ENCODE measurements at places on chromosomes 4 and X.

- DNase-seq, result no peak
Observed at GRCh38 chr4:140826701-140827027, 70.5 kb upstream of the TBC1D9 start.

GRCh38 chrX:13022926-13023325, 21.5 kb downstream of the FAM9C start:
- no peak for DNase-seq

DNA sequence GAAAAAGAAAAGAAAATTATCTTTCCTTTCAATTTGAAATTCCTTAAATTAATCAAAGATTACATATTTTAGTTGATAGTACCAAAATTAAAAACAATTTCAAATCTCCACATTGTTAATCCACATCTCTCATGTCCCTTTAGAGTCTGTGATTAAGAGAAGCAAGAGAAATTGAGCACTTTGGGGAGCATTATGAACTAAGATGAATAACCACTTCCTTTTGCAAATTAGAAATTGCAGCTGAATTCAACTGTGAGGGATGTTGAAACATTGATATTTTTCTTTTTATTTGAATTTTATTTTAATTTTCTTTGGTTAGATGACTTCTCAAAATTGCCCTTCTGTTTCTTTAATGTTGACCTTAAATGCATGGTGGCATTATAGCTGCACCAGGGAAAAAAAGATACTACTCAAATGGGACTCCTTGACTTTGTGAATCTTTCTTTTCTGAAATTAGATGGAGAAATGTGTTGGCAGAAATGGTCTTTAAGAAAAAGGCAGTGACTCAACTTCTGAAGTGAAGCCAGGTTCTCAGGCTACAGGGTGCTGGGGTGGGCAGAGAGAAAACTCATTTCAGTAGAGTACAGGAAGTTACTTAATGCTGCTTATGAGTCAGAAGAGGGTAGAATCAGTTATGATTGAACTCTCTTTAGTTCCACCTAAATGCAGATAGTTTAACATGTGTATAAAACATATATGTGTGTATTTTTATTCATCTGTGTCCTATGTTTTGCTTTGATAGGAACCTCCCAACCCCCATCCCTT, 92.0 kb upstream of the TNIP3 start:
- no peak for DNase-seq

DNA sequence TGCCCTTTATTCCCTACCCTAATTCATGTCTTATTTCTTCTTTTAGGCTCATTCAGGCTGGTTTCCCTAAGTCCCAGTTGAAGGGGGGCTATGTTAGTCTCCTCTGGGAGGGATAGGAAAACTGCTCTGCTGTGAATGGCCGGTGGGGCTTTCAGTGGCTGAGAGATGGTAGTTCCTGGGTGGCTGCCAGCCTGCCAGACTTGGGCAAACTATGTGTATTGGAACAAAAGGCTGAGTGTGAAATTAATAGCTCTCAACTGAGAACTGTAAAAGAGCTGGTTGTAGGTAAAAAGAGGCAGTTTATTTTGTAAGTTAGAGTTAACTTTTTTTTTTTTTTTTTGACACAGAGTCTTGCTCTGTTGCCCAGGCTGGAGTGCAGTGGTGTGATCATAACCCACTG, 28.8 kb downstream of the ARHGAP10 start:
- DNase-seq, result no peak

- DNase-seq, result no peak
Observed at GRCh38 chr4:186342582-186342981, 76.6 kb downstream of the F11 start.

DNA sequence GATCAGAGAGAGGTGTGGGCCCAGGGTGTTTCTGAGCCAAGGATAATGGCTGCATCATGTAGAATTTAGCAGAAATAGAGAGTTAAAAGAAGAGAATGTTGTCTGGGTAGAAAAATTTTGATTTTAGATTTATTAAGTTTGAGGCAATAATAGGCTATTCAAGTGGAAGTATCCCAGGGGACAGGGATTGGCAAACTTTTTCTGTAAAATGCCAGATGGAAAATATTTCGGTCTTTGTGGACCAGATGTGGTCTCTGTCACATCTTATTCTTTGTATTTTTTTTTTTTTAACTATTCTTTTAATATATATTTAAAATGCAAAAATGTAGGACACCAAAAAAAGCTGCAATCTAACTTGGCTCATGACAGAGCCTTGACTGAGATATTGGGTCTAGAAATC, 33.1 kb downstream of the IL15 start:
- no peak for DNase-seq

DNA sequence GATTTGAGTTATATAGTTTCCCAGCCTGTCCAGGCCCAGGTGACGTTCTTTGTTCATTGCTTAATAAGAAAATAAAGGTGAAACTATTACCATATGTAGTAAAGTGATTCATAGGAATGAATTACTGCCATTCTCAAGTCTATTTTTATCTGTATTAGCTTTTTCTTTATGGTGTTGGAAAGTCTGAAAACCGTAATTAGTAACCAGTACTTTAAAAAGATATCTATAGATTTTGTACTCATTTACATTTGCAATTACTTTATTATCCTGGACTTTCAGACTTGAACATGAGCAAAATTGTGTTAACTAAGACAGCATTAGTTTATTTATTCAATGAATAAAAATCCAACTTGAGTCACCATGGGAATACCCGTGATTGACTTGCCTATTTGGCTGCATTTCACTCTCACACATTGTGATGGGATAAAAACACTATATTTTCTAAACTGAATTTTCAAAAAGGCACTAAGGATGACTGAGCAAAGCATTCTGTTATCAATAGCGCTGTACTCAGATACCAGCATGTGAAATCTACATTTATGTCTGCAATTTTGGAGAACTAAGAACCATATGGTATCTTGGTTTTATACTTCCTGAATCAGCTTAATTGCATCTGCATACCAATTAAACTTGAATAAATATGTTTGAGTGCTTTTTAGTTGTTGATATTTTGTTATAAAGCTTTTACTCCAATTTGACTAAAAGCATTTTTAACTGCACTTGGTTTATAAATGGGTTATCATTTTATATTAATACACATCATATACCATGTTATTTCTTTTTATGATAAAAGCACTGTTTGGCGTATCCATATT, 154.6 kb downstream of the CCSER1 start:
- DNase-seq, result no peak

DNA sequence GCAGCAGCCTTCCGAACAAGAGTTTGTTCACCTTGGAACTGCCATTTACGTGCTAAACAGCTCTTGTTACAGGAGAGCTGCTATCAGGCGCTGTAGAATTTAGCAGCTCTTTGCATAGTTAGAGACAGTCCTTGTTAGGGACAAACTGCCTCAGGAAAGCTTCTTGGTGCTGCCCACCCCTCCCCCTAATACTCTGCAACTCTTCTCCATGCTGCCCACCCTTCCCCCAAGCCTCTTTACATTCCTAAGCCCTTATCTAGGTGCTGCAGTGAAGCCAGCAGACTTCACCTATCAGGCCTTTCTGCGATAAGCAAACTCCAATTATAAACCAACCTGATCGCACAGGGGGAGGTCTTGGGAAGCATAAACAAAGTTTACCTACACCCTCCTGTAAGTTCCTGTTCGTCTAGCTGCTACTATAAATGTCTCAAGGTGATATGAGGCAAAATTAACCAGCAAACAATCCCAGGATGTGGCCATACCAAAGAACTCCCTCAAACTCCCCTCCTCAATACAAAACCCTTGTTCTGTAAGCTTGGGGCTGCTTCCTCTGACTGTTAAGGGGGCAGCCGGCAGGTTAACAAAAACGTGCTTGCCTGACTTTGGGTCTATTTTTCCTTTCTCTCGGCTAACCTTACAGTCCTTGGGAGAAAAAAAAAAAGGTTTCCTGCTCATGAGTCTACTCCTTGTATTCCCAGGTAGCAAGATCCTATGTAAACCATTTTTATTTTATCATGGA, 74.0 kb upstream of the GC start:
- DNase-seq, result no peak

- DNase-seq, result no peak
Observed at GRCh38 chr4:15690020-15690809, 8.6 kb downstream of the FAM200B start.

GRCh38 chrX:42524379-42524778, 253.6 kb downstream of the PPP1R2C start:
- no peak for DNase-seq

DNA sequence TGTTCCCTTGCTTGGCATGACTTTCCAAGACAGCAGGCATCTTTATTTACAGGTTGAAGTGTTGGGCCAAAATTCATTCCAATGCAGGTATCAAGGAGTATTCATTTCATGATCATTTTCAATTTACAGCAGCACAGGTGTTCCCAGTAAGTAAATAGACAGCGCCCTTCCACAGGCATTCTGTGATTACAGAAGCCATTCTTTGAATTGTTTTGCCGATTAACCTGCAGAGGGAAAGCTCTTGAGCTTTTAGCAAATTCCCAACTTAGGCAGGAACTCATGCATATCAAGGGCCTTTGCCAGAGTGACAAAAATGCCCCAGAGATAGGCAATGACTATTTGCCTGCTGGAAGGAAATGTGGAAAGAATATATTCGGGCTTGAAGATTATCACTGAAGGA, 6.8 kb downstream of the TXK start:
- DNase-seq, result peak; percentile 5

DNA sequence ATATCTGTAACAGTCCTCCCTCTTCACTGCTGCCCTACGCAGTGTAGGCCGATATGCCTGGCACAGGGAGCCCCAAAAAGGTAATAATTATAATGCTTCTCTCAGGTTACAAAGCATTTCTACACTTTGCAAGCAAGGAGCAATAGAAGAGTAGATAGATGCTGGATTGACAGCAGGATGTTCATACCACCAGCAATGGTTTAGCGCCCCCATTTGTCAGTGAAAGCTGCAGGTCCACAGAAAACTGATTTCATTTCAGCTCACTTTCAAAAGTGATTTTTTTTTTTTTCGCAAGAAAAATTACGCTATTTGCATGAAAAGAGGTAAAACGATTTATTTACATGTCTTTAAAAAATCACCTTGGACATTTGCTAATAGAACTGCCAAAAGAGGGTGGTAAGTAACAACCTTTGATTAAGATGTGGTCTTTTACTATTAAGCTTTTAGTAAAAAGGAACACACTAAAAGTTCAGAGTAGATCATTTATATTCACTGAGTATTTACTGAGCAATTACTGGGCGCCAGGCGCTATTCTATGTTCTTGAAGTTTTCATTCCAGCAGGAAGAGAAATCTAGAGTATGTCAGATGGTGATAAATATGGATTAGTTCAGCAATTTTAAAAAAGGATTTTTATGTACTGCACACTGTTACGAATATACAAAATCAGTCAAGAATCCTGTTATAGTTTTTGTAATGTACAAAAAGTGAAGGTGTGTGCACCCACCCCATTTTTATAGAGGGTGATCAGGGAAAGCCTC, 34.4 kb downstream of the HPF1 start:
- DNase-seq, result no peak

DNA sequence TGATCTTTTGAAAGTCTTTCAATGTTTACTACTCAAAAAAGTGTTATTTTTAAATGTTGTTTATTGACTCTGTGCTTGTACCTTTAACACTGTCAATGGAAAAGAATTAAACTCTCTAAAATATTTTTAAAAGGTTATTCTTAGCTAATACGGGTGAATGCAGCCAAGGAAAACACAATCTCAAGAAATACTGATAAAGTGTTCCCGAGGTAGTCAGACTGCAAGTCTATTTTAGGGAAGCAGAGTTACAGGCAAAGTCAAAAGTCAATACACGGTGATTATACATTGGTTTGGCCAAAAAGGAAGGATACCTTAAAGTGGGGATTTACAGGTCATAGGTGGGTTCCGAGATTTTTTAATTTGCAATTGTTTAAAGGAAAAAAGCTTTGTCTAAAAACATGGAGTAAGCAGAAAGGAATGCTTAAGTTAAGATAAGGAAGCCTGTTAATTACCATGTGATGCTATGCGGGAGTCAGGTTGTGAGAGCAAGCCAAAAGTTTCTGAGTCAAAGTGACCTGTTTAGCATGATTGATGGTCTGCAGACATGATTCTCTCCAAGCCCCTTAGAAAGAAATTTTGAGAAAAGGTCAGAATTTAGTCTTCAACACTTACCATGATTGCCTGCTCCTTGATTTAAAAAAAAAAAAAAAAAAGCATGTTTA, 288.4 kb downstream of the KLHL4 start:
- DNase-seq, result no peak

- no peak for DNase-seq
Observed at GRCh38 chrX:51395810-51396728, 63.4 kb downstream of the NUDT10 start.

DNA sequence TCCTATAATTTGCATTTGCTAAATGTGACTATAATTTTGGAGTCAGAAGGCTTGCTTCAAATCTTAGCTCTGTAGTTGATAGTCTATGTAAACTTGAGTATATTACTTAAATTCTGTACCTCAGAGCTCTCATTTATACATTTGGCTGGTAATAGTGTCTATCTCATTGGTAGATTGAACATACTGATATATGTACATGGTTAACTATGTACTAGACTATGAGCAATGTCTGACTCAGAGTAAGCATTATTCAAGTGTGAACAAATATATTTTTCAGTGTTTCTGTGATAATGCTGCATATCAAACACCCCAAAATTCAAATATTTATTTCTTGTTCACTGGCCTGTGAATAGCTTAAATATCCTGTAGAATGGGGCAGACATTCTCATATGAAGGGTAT, 1568.9 kb upstream of the PABPC4L start:
- DNase-seq, result no peak

- no peak for DNase-seq
Observed at GRCh38 chr4:13396161-13396560, 88.0 kb downstream of the RAB28 start.

- no peak for DNase-seq
Observed at GRCh38 chrX:103361798-103362197, 5.5 kb downstream of the TCEAL9 start.

DNA sequence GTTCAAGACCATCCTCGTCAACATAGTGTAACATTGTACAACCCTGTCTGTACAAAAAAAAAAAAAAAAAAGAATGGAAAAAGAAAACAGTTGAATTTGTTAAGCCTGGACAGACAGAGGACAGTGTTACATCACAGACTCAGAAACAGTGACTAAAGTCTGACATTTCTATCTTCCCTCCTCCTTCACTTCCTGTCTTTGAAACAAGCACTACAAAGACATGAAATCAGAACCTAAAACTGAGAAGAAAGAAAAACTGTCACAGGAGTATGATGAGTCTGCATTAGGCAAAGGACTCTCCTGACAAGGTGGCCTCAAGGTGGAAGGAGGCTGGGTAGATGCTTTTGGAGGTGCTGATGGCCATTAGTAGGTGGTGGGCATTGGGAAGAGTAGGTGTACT, 126.7 kb downstream of the RBM47 start:
- no peak for DNase-seq

- DNase-seq, result no peak
Observed at GRCh38 chr4:68346461-68346860, 3.4 kb downstream of the YTHDC1 start.

- DNase-seq, result no peak
Observed at GRCh38 chrX:134658002-134658759, at the start of gene PLAC1. Gene PLAC1, minus strand, starts transcription at chrX:134658471. Its CDS starts 91,789 bp downstream, at chrX:134566682.

- DNase-seq, result no peak
Observed at GRCh38 chrX:30568136-30568535, 9.4 kb downstream of the TASL start.

GRCh38 chr4:1856943-1857699, 1.2 kb upstream of the LETM1 start:
- DNase-seq, result no peak

GRCh38 chr4:163384434-163384833, 40.7 kb downstream of the NPY5R start:
- no peak for DNase-seq

GRCh38 chr4:151251603-151252304, 25.2 kb upstream of the PRSS48 start:
- no peak for DNase-seq

Data from DMS79 (cell line).